GM04503 (cell line): ENCODE measurements at places on chromosomes 12 and 14.

DNA sequence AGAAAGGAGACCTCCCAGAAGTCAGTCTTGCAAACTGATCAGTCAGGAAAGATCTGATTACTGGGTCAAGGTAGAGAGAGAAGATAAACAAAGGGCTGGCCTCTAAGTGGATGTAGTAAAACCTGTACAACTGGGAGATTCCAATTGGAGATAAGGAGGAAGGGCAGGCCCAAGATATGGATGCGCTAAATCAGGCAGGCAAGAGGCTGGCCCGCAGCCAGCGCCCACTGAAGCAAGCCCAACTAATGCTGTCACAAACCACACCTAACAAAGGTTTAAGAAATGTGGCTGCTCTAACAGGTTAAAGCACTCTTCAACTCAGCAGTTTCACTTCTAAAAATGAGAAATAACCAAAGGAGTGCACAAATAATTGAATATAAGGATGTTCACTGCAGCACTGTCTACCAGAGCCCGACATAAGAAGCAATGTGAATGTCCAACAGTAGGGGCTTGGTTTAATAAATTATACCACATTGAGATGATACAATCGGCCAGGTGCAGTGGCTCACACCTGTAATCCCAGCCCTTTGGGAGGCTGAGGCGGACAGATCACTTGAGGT is 4.7 kb downstream of the GLTP start:
- DNase-seq = no peak

GRCh38 chr14:59283361-59283760 is 94.9 kb downstream of the DAAM1 start:
- peak; percentile 57 for DNase-seq

GRCh38 chr12:108969622-108970021 is 51.2 kb downstream of the SVOP start:
- no peak for DNase-seq

GRCh38 chr12:13790317-13790716 is 191.1 kb downstream of the GRIN2B start:
- DNase-seq = no peak

GRCh38 chr14:24079491-24080141 is 8.3 kb downstream of the CPNE6 start:
- no peak for DNase-seq

DNA sequence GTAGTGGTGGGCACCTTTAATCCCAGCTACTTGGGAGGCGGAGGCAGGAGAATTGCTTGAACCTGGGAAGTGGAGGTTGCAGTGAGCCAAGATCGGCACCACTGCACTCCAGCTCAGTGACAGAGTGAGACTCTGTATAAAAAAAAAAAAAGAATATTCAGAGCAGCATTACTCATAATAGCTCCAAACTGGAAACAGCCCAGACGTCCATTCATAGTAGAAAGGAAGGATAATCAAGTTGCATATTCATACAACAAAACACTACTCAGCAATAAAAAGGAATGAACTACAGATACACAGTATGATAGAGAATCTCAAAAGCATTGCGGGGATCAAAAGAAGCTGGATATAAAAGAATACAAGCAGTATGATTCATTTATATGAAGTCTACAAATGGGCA is 19.1 kb downstream of the TMEM30B start:
- no peak for DNase-seq
